ENCODE measurements at places on chromosomes 3 and 15.

- no peak for DNase-seq
Measured at GRCh38 chr3:32910954-32911353, 40.5 kb upstream of the CCR4 start.

- no peak for DNase-seq
Measured at GRCh38 chr3:36591959-36592358, 172.4 kb downstream of the DCLK3 start.

DNA sequence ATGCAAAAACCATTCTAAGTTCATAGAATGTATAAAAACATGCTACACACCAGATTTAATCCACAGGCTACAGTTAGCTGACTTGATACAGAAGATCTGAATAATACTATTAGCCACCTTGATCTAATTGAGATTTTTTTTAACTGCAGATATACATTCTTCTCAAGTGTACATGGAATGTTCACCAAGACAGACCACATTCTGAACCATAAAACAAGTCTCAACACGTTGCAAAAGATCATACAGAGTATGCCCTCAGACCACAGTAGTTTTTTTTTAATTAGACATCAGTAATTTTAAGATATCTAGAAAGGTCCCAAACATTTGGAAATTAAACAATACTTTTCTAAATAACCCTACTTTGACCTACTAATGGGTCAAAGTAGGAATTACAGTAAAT is 83.3 kb downstream of the FGF7 start:
- DNase-seq = no peak

- peak; percentile 88 for DNase-seq
Measured at GRCh38 chr3:20039765-20040547, at the start of gene KAT2B. KAT2B (plus strand) TSS chr3:20040446; CDS start chr3:20040478, 32 bp downstream.

DNA sequence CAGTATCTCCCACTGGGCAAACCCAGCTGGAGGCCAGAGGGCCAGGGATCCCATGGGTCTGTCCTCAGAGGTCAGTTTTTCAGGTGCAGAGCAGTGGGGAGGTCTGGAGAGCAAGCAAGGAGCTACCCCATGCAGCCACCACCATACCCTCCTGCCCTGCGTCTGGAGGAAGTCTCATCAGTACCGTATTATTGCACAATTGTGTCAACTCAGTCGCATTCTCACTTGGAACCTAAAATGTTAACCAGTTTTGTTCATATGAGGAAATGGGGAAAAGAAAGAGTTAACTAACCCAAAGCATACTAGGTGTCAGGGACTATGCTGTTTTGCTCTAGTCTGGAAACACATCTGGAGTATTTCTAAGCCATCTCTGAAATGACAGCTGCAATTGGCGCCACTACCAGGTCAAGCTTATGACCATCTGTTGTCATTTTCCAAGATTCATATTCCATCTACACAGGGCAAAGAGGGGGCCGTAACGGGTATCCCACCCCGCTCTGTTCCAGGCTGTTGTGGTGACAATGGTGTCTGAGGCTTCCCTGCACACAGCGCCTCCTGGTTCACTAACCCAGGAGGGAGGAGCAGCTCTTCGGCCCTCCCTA is 16.9 kb upstream of the APBA2 start:
- DNase-seq = no peak

GRCh38 chr3:162865466-162865865 is 1368.9 kb downstream of the OTOL1 start:
- no peak for DNase-seq

GRCh38 chr15:100340721-100341238 is 995 bp downstream of the ADAMTS17 start:
- no peak for DNase-seq
